ENCODE measurements at places on chromosomes 6 and 20.

- DNase-seq: no peak
These were observed 368.9 kb upstream of the SULF2 start for GRCh38 chr20:48154040-48154765.

DNA sequence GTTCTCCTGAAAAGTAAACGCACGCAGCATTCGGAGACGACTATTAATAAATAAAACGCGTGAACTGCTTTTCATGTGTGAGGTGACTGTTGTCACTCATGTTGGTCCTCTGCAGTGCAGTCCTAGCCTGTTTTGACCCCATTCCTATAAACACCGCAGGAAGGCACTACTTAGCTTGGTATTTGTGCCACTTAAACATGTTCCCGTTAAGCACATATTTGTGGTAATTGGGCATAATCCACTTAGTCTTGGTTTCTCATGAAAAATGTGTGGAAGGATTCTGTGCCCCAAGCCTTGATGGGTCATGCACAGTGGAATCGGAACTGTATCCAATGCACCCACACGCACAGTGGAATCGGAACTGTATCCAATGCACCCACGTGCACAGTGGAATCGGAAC, 313.9 kb downstream of the THBS2 start:
- DNase-seq: no peak

DNA sequence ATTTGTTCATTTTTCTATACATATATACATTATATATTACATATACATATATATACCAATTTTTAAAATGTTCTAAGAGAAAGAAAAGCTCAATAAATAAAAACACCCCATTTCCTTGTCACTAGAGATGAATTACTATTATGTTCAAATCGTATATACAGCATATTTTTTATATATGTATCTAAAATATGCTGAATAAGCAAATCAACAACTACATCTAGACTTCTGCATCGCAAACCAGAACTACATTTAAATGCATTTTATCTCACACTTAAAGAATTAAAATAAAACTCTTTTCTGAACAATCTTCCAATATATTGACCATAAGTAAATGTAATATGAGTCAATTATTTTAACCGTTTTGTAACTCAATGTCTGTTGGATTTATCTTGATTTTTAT, 133.9 kb downstream of the LAMA2 start:
- DNase-seq: no peak

GRCh38 chr6:166672624-166673206, 45.7 kb upstream of the RPS6KA2 start:
- DNase-seq: no peak

DNA sequence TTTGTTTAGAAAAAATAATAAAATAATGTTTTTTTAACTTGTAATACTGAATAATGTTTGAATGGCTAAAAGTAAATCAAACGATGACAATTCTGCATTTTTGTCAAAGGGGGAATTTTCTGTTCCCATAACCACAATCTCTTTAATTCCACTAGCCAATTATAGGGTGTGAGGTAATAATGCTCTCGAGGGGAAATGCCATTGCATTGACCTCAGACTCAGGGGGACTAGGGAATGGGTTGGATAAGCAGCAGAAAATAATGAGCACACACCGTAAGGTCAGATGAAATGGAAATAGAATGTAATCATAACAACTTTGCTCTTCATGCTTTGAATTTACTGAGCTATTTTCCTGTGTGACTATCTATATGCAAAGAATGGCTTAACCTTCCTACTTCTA, 584.7 kb downstream of the RFPL4B start:
- DNase-seq: no peak

GRCh38 chr20:35625584-35626385, 10.2 kb downstream of the SPAG4 start:
- DNase-seq: no peak

DNA sequence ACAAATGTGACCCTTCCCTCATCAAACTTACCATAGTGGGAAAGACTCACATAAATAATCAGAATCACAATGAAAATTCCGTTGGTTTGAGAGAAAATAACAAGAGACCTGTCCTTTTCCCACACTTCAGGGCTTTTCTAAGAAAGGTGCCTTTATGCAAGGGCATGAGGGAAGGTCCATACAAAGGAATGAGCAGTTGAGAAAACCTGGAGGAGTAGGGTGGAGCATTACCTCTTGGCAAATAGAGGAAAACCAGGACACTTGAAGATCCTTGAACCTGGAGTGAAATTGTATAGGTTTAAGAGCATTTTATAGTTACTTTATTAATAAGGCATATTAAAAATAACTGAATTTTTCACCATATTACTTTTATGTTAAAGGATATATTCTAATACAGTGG, 54.3 kb downstream of the UBR2 start:
- DNase-seq: no peak
